SK-N-SH (cell line): ENCODE measurements at places on chromosomes 6 and 20. TPM values are rescaled to one million over a fixed set of nuclear protein-coding genes. Genes with fewer than 3 reads are reported as not detected.
A peak's percentile ranks its signal among the peaks of the same experiment; 100 is the strongest.

DNA sequence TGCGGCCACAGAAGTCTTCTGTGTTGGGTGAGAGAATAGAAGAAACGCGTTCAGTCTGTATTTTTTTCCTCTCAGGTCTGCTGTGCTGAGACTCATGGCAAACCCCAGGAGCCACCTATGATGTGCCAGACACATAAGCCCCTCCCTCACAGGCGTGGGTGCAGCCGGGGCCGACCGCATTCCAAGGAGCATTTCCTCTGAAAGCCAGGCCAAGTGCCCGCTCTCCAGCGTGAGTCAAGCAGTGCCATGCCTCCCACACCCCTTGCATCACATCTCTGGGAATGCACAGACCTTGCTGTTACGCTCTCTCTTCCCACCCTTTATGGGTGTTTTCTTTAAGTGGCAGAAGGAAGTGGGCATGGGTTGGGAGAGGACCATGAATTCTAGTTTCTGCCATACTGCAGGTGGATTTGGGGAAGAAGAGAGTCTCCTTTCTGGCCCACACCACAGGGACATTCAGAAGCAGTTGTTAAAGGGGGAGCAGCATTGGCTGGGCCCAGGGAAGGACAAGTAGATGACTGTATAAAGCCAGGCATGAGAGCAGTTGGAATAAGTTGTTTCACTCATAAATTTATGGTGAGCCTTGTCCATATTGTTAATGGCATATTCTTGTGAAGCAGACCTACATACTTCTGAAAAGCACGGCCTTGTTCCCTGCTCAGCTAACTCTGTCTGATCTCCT lies 37.1 kb upstream of the TFAP2A start:
- DNase-seq = no peak

DNA sequence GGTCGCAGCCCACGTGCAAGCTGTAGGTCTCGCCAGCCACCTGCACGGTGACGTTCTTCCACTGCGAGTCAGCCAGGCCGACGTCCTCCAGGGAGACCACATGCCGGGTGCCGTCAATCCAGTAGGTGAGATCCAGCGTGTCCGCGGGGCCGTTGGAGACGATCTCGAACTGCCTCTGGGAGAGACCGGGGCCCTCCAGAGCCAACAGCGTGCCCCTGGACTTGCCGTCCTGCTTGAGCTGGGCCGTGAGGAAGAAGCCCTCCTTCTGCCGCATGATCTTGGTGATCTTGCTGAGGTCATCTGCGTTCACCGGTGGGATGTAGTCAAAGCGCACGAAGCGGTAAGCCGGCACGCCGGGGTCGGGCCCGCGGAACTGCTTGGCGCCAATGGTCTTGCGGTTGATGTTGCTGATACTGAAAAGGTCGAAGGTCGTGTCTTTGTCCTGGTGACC lies 5.1 kb downstream of the THBS2 start:
- DNase-seq = no peak

DNA sequence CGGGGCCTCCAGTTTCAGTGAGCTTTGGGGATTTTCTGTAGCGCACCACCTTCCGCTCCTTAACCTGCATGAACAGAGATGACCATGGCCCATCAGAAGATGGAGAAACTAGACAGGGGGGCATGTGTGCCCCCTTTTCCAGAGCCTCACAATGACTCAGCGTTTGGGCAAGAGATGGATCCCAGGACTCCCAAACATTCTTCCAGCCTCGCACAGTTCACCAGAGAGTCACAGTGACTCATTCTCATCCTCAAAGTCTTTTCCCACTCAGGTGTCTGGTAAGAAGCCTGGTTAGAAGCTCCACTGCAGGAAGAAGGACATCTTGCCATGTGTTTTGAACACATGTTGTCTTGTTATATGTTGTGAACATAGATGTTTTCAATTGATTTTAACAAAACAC lies 76.2 kb upstream of the FRMD1 start:
- no peak for DNase-seq

GRCh38 chr6:83615025-83615999 lies 93.6 kb downstream of the SNAP91 start:
- DNase-seq = peak; percentile 71

GRCh38 chr6:12096342-12096741 lies 84.2 kb downstream of the HIVEP1 start:
- no peak for DNase-seq

The RAET1L gene
- not detected in 2 replicates for polyA plus RNA-seq

- peak; percentile 19 for DNase-seq
These were observed 1.3 kb upstream of the NDUFAF4 start for GRCh38 chr6:96899019-96899418.

- DNase-seq = peak; percentile 81
These were observed at the start of gene ZSCAN16 for GRCh38 chr6:28124350-28124970. Gene ZSCAN16, plus strand, starts transcription at chr6:28124609. Its CDS starts 835 bp downstream, at chr6:28125444.

DNA sequence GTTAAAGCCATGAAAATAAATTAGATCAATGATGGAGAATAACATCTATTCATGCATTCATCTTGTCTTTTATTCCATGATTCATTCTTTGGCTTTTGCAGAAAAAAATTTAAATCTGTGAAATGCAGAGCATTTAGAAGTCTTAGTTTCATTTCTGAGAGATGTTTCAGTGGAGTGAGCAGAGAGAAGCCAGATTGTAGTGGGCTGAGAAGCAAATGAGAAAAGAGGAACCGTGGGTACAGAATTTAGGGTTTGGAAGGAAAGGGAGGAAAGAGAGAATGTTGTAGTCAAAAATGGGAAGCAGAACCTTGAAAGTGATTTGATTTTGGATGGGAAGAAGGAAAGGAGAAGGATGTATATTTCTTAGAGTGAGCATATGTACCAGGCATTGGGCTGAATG lies 260.3 kb upstream of the MAN1A1 start:
- no peak for DNase-seq
